Mucosa of descending colon (tissue), 3 donors: ENCODE measurements at places on chromosomes 4 and X. TPM values are rescaled to one million over a fixed set of nuclear protein-coding genes. Genes with fewer than 3 reads are reported as not detected.

Gene HTN3
- total RNA-seq = not detected

- no peak for DNase-seq
Measured at GRCh38 chr4:136306361-136306760, 1225.9 kb downstream of the PCDH18 start.

- DNase-seq = no peak
Measured at GRCh38 chrX:152821145-152821765, 9.3 kb downstream of the CETN2 start.

DNA sequence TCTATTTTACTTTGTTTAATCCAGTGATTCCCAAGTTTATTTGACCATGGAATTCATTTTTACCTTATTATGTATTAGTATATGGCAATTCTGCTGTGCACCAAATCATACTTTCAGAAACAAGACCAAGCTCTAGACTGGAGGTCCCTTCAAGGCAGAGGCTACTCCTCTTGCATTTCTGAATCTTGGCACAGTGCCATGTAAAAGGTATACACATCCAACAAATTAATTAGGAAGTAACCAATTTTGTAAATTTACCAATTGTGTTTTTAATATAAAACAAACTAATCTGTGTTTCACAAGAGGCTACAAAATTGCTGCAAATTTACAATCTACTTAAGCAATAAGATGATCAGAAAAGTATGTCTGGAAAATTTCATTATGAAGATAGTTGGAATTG is 712.2 kb upstream of the HS3ST1 start:
- no peak for DNase-seq

GRCh38 chr4:134326866-134327265 is 125.3 kb upstream of the PABPC4L start:
- DNase-seq = no peak
